Left renal pelvis (tissue), 4 donors: ENCODE measurements at places on chromosomes 12 and 14.

- no peak for DNase-seq
Observed at GRCh38 chr12:12977231-12977630, 22.8 kb downstream of the HEBP1 start.

- DNase-seq = no peak
Observed at GRCh38 chr12:80677994-80678393, 29.4 kb upstream of the MYF6 start.

DNA sequence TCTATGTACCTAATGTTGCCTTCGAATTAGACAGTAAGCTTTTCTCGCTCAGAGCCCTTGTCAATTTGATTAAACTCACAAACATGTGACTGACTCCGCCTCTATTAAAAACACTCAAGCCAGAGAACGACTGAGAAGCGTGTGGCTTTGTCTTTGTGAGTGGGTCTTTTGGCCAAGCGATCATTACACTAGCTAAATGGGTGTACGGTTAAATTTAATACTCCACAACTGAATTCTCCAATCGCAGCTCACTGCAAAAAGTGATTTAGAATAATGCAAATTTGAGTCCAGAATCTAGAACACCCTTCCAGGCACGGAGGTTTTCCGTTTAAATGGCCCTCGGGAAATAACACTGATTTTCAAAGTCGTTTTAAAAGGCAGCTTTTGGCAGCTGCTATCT, 253.7 kb downstream of the EFCAB11 start:
- DNase-seq = no peak

GRCh38 chr12:70254225-70254624, 11.0 kb downstream of the CNOT2 start:
- DNase-seq = no peak

GRCh38 chr12:58079806-58080205, 138.4 kb downstream of the ATP23 start:
- no peak for DNase-seq
